ENCODE measurements at places on chromosomes 11 and 22. TPM values are rescaled to one million over a fixed set of nuclear protein-coding genes. Genes with fewer than 3 reads are reported as not detected.

OR56A5 gene
- total RNA-seq, result not detected

PHOX2A gene
- total RNA-seq, result not detected

- no peak for DNase-seq
Observed at GRCh38 chr22:38422611-38423511, 32.1 kb downstream of the KCNJ4 start.

GALR3 gene
- total RNA-seq, result not detected

DNA sequence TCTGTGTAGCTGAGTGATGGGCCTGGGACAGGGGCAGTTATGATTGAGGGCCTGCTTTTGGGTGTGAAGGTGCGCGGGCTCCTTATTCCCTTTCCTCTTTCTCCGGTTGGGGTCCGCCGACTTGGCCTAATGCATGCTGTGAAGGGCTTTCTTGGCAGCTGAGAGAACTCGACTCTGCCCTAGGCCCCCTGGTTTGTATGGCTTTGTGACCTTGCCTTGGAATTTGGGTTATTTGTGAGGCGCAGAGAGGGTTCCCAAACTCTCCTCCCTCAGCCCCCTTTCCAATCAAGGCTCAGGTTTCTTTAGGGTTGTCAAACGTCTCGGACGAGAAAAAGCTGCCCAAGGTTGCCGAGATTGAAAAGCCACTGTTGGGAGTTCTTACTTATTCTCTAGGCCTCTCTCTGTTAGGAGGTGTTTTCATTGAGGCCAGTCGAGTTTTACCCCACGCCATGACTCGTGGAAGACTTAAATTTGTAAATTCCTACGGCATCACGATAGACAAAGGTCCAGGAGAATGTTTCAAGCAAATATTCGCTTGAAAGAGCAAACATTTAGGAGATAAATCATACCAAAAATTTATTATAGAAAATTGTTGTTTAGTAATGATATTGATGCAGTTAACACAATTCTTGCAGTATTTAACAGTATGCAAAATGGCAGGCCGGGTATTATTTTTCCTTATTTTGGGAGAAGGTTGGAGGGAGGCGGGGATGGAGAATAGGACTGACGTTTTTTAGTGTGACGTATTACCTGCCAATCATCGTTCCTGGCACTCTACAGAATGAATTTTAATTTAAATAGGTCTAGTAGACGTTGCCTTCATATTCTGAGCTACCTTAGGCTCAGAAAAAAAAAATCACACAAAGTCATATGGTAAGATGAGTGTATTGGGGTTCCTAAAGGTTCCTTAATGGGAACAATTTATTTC is 689 bp downstream of the PDHX start:
- no peak for DNase-seq

DNA sequence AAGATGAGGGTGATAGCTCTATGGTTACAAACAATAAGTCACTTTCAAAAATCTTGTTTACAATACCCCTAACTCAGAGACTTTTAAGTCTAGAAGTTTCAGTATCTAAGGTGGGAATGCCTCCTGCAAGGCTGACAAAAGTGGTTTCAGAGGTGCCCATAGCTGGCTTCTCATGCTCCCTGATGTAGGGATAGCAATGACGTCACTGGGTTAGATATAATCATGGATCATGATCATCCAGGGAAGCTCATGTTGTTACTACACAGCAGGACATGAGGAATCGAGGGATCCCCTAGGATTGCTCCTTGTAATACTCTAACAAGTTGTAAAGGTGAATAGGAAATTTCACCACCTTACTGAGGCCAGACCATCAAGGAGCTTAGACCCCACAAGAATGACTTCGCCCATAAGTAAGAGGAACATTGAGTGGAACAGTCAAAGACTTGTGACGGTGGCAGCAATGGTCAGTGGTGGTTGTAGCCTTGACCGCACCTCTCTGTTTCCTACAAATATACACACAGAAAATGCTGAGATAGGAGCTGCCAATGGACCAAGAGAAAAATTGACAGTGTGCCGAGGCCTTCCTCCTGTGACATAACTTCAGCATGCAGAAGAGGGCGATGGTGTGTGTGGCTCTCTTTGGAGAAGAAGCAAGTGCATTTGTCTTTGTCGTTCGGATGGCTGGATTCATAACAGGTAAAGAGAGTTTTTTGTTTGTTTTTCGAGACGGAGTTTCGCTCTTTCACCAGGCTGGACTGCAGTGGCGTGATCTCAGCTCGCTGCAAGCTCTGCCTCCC is 15.6 kb downstream of the APOL4 start:
- no peak for DNase-seq

DNA sequence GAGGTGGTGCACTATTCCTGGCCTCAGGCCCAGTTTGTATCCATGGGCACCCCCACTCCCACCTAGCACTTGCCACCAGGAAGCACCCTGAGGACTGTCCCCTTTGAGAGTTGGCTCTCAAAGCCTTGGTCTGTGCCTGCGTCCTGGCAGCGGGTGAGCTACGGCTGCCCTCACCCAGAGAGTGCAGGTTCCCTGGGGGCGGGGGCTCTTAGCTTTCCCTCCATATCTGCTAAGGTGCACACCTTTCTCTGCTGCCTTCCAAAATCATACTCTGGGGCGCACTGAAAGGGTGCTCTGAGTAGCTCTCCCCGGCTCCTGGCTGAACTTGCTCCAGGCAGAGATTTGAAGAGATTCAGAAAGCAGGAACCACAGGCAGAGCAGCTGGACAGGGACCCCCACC is 7.1 kb downstream of the KCNQ1 start:
- DNase-seq, result peak; percentile 72

GRCh38 chr22:44242946-44243724 is 62.4 kb downstream of the PARVG start:
- peak; percentile 59 for DNase-seq

- DNase-seq, result peak; percentile 90
Observed at GRCh38 chr22:41447435-41448188, 1.0 kb upstream of the TOB2 start.

NXPE2 gene
- total RNA-seq, result 0.57 TPM

DNA sequence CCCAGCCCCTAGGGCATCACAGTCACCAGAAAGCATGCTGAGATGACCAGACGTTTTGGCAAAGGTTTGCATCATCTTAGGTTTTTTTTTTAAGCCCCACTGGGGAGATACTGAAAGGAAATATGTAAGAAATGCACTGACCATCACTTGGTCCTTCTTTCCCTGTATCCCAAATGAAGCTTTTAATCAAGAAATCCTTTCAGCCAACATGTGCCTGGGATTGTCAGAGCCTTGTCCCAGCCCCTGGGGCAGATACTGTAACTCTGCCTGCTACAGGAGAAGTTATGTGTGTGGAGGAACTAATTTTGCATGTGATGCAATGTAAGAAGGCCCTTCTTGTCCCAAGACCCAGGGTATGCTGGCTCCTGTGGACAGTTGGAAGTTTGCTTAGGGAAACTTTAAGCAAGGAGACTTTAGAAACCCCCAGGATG is 65.6 kb downstream of the PPFIBP2 start:
- no peak for DNase-seq

DNA sequence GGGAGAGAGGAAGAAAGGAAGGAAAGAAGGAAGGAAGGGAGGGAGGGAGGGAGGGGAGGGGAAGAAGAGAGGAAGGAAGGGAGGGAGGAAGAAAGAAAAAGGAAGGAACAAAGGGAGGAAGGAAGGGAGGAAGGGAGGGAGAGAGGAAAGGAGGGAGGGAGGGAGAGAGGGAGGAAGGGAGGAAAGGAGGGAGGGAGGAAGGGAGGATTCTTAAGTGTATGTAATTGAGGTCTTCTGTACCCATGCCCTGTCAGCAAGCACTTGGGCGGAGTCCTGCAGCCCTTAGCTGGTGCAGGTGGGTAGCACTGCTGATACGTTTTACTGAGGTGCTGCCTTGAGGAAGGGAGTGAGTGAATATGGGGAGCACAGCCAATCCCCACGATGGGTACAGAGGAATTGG is 56.9 kb upstream of the RASD2 start:
- no peak for DNase-seq

- no peak for DNase-seq
Observed at GRCh38 chr11:34044664-34045485, 6.7 kb upstream of the CAPRIN1 start.

DNA sequence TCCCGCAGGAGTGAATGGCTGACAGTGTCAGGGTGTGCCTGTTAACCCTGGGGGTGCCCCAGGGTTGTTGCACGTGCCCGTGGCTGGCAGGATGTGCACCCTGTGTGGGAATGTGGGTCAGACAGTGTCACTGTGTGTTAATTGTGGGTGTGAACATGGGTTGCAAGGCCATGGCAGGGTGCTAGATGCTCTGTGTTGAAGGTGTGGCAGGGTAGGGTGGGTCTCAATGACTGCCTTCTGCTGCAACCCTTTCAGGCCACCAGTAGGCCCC is 8.3 kb downstream of the RIN1 start:
- no peak for DNase-seq

EHBP1L1 gene
- total RNA-seq, result 223 TPM

- no peak for DNase-seq
Observed at GRCh38 chr11:64164392-64165312, 1.3 kb downstream of the MACROD1 start.

ADM gene
- 36.5 TPM for total RNA-seq

MUC6 gene
- total RNA-seq, result not detected

MUC2 gene
- total RNA-seq, result not detected

DNA sequence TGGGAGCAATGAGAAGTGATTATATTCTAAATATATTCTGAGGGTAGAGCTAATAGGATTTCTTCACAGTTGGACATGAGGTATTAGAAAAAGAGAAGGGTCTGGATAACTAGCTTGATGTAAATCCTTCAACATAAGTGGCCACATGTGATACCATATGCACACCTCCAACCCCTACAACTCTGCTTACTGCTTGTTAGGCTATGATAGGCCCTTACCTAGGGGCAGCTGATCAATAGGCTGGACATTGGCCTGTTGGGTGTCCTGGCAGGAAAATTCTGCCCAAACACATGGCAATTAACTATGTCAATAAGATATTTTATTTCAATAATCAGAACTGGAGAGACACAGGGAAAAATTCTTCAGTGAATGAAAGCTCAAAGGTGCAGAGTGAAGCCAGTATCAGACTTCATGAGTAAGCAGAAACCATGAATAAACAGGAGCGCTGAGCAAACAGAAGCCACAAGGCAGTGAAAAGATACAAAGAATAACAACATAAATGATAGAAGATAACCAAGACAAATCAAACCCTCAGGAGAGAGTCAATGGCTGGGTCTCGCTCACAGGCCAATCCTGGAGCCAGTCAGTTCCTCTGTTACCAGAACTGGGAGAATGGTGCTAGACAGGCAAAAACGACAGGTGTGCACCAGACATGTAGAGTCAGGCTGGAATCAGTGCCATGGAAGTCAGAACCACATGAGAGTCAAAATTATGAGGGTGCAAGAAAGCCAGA is 46.3 kb upstream of the PSMA1 start:
- no peak for DNase-seq

EP300 gene
- 50.9 TPM for total RNA-seq

GRCh38 chr22:39999144-39999757 is 4.5 kb downstream of the FAM83F start:
- DNase-seq, result no peak

DNA sequence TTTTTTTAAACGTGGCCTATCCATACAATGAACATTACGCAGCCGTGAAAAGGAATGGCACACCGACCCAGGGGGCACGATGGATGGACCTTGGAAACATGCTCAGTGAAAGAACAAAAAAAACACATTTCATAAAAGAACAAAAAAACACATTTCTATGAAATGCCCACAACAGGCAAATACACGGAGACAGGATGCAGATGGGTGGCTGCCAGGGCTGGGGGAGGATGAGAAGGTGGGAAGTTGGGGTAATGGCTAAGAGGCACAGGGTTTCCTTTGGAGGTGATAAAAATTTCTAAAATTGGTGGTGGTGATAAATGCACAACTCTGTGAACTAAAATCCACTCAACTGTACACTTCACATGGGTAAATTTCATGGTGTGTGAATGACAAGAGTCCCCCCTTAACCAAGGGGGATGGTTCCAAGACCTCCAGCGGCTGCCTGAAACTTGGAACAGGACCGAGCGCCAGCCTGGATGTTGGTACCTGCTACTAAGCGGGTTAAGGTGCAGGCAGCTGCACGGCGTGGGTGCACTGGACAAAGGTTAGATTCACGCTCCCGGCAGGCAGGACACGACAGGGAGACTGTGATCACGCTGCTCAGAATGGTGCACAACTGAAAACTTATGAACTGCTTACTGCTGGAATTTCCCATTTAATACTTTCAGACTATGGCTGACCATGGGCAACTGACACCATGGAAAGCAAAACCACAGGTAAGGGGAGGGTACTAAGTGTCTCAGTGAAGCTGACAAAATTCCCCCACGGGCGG is 16.5 kb downstream of the BRD1 start:
- no peak for DNase-seq

DNA sequence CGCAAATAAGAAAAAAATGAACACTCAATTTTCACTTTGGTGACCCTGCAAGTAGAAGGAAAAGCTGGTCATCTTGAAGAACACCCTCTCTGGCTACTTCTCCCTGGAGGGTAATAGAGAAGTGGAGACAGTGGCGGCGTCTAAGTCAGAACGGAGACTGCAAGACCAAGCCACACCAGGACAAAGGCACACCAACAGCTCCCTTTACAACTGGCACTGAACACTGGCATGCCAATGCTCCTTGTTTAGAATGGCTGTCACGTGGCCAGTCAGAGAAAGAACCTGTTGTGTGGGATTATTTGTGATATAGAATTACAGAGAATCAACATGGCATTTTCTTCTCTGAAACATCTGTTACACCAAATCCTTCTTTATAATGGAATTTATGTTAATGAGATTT is 61.3 kb upstream of the YPEL1 start:
- no peak for DNase-seq

GPR83 gene
- total RNA-seq, result not detected

TMPRSS13 gene
- total RNA-seq, result 0.24 TPM

RASD2 gene
- 5.8 TPM for total RNA-seq

- no peak for DNase-seq
Observed at GRCh38 chr11:95445746-95446333, 214.8 kb upstream of the SESN3 start.

- no peak for DNase-seq
Observed at GRCh38 chr11:4903484-4903883, at the start of gene OR51A7. TSS of gene OR51A7 (plus strand) at chr11:4903783. CDS start at chr11:4907370, 3,587 bp downstream.

DNA sequence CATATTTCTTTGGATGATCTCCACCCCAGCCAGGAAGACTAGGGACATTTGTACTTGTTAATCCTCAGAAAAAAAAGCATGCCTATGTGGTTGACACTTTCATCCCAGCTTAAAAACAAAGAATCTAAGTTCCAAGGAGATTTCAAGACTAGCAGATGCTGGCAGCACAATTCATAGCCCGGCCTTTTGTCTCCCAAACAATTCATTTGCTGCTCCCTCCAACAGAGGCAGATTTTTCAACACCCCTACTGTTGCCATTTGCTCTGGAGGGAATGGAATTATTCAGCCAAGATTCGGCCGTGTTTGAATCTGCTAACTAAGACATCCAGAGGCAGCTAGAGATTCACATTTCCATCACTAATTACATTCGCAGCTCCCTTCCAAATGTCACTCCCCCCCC is 15.3 kb downstream of the P2RX3 start:
- DNase-seq, result no peak

DNA sequence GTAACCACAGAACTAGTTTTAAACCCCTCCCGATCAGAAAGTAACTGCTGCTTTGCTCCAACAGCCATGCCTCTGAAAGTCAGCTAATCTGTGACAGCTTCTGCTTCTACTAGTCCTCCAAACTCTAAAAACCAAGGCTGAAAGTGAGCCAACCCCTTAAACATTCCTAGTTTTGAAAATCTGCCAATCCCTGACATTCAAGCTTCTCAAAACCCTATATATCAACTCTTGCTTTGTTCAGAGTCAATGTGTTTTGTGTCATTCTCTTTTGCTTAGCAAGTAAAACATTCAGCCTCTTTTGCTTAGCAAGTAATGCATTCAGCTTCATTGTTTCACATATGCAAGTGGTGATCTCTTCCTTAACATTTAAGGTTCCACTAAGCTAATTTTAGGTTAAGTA is 56.9 kb downstream of the ATG16L2 start:
- DNase-seq, result no peak

GRCh38 chr11:10379871-10380568 is 75.0 kb upstream of the AMPD3 start:
- DNase-seq, result no peak
